ENCODE measurements at places on chromosomes 6 and 20.

DNA sequence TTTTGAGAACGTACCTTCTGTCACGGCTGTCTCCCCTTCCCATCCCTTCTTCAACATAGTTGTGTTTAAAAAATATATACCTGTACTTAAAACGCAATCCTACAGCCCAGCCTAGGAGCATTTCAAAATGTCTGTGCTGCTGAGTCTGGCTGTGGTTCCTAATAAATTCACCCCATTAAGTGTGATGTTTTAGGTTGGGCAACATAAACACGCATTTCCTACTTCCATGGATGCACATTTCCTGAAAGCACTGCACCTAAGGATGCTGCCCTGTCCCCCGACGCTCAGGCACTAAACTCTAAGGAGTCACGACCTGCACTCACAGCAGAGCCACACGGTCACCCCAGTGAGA lies 1.2 kb downstream of the REV3L start:
- DNase-seq: no peak

GRCh38 chr6:136051140-136051775 lies 198.9 kb downstream of the MTFR2 start:
- peak; percentile 3 for DNase-seq

DNA sequence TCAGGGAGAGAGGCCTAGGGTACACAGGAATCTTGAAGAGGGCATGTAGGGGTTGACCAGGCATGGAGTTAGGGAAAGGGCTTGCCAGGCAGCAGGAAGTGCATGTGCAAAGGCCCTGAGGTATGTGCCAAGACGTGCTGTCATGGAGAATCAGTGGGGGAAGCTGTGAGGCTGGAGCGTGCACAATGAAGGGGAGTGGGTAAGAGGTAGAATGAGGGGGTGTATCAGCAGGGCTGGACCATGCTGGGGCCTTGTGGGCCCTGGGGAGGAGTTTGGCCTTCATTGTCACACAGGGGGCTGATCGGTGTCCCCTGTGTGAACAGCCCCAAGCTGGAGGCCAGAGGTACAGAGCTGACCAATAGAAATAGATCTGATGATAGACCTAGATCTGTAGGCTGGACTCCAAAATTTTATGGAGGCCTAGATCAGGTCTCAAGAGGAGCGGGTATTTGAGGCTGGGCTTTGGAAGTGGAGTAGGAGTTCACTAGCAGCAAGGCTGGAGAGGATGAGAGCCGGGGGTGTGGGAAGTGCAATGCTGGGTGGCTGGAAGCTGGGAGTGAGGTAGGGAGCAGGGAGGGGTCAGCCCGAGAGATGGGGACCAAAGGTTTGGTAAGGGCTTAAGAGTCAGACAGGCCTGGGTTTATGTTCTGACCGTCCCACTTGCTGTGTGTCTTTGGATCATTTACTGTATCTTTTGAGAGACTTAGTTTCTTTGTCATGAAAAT lies 3.0 kb downstream of the SRC start:
- DNase-seq: no peak

DNA sequence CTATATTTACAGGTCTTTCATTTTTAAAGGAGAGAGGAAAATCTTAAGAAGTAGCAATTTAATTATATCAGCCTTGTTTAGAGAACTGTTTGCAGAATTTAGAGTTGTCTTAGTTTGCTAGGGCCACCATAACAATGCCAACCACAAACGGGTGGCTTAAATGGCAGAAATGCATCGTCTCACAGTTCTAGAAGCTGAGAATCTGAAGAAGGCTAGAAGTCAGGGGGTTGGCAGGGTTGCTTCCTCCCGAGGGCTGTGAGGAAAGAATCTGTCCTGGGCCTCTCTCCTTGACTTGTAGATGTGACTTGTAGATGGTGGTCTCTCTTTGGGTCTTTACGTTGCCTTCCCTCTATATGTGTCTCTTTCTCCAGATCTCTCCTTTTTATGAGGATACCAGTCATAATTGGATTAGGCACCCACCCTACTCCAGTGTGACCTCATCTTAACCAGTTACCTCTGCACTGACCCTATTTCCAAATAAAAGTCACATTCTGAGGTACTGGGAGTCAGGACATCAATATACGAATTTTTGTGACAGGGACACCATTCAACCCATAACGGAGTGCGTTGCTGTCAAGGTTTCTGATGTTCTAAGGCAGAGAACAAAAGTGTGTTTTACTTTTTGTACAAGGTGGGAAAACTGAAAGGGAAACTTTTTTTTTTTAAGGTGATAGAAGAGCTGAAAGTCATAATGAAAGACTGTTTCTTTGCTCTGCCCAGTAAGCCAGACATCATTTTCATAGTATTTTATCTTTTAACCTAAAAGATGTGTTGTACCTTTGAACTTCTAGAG lies 84.4 kb downstream of the SAMD3 start:
- no peak for DNase-seq

DNA sequence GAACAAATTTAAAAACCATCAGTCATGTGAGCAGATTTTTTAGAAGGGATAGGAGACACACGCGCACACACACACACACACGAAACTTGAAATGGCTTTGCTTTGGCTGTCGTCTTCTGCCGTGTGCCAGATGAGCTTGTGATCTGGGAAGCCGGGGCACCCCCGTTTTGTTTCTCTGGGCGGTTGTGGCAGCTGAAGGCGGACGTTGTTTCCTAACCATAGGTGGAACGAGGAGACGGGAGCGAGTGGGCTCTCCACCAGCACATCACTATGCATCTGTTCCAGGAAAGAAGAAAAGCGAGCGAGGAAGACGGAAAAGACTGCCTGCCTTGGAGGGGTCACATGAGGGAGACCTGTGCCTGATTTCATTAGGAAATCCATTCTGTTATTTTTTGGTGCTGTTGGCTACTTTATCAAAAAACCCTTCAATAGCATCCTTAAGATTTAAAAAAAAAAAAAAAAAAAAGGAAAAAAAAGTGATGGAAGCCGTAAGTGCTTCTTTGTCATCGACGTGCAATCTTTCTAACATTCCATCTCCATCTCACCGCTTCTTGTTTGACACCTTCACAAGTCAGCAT lies 142.1 kb downstream of the DTNBP1 start:
- no peak for DNase-seq

GRCh38 chr6:157847846-157848245 lies 24.8 kb downstream of the SNX9 start:
- no peak for DNase-seq

GRCh38 chr6:157172830-157173536 lies 150.3 kb downstream of the TMEM242 start:
- no peak for DNase-seq

GRCh38 chr6:135854799-135855198 lies 3.3 kb downstream of the PDE7B start:
- no peak for DNase-seq

DNA sequence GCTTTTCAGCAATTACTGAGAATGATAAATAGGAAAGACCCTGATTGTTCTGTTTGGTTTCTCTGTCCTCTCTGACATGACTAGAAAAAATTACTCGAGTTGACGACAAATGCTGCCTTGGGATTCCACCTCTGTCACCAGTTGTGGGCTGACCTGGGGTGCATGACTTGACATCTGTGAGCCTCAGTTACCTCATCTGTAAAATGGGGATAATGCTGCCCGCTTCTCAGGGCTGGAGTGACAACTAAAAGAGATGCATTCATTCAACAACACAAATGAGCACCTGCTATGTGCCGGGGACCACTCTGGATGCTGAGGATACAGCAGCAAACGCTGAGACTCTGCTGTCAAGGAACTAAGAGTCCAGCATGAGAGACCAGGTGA lies 94.8 kb downstream of the NFATC2 start:
- DNase-seq: no peak

- DNase-seq: no peak
These were observed 85.7 kb downstream of the PLCB4 start for GRCh38 chr20:9154464-9155024.

DNA sequence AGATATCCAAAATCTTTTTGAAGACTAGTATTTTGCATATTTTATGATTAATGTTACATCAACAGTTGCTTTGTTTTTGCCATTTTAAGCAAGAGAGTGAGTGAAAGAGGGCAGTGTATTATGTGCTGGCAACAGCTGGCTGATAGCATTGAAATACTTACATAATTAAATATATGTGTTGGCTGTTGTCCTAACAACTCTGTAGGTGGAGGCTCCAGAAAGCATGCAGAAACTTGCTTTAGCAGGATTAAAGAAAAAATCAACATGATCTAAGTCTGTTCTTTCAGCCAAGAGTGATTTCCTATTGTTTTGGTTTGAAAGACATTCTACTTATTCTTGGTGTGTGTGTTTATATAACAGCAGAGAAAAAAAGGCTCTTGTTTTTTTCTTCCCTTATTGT lies 127.5 kb downstream of the CDKAL1 start:
- no peak for DNase-seq

- no peak for DNase-seq
These were observed 32.0 kb downstream of the RPP40 start for GRCh38 chr6:4971851-4972250.

DNA sequence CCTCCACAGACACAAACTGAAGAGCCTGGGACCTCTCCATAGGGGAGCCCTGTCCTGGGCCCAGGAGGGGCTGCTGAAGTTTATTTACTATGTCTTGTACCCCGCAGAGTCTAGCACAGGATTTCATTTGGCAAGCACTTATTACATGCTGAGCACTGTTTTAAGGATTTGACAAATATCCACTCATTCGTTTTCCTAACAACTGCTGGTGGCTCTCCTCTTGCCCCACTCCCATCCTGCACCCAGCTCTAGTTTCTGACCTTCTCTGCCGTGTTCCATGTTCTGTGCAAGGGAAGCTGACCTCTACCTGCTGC lies 127.0 kb upstream of the MAFB start:
- no peak for DNase-seq

DNA sequence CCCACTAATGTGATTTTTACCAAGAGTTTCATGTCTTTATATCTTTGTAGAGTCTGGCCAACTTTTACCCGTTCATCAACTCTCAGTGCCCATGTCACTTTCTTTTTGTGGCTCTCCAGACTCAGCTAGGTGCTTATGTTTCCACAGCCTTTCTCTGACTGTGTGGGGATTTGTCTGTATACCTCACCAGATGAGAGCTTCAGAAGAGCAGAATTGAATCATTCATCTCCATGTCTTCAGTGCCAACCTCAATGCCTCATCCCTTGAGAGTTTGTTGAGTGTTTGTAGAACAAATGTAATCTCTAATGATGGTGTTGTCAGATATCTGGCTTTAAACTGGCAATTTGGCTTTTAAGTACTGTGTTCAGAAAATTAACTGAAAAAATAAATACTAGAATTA lies 16.8 kb upstream of the CCN2 start:
- no peak for DNase-seq

DNA sequence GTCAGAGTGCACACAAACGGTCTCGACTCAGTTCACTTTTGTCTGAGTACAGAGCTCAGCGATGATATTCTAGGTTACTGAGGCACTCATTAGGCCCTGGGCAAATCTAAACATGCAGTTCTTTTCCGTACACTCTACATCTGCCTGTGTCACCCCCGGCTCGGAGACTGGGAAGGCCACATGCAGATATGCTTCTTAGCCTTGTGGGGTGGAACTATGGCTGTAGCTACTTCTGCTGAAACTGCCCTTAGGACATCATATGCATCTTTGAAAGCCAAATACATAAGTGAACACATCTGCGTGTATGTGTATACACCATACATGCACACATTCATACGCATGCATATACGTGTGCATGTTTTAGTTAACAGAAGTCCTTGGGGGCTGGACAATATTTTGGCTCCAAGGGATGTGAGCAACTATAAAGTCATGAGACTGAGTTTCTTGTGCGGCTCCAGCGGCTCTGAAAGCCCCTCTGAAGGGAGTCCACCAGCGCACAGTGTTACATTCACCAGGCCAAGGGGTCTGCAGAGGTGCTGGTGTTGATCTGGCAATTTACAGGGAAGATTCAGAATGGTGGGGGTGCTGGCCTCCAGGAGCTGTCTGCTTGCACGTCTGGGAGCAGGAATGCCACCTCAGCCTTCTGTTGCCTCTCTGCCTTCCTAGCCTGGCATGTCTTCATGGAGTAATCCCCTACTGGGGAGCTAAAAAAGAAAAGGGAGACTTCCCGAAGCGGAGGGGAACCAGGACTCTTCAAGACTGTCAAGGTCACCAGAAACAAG lies 31.6 kb downstream of the PSMG4 start:
- DNase-seq: no peak

DNA sequence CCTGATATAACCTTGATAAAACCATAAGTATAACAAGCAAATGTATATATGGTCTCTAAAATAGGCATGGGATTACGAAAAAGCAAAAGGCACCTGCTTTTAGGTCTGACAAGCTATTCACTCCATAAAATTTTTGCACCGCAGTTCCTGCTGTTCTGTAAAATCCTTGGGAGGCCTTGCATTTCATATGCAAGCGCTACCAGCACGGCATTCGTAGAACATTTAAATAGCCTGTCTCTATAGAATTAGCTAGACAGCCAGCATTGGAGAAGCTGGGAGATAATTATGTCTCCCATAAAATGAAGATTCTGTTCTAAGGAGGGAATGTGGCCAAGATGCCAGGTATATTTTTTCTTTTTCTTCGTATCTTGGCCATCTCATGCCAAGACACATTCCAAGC lies 64.5 kb upstream of the ATXN1 start:
- no peak for DNase-seq

DNA sequence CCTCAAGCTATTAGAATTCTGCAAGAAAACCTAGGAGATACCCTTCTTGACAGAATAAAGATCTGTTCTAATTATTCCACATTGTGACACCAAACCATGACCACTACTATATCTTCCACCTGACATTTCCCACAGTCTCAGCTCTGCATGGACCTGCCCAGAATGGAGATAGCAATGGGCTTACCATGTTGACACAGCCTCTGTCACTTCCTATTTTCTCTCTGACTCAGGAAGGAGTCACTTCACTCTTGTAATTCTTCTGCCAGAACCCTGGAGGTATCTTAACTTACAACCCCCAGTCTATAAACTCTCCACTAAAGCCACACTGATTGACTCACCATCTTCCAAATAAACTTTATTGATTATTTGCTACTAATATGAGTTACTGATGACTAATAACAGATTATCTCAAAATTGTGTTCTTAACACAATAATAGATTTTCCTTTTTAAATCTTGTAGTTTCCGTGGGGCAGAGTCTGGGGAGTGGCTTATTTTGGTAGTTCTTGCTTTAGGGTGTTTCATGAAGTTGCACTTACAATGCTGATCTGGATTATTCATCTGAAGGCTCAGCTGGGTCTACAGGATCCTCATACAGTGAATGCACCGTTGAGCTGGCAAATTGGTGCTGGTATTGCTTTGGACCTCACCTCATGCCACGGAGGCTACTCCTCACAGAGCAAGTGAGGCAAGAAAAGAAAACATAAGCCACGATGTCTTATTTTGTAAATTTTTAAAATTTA lies 869.9 kb downstream of the KIF16B start:
- no peak for DNase-seq

All from KBM-7 (cell line).